ENCODE measurements at places on chromosomes 1 and 21.

DNA sequence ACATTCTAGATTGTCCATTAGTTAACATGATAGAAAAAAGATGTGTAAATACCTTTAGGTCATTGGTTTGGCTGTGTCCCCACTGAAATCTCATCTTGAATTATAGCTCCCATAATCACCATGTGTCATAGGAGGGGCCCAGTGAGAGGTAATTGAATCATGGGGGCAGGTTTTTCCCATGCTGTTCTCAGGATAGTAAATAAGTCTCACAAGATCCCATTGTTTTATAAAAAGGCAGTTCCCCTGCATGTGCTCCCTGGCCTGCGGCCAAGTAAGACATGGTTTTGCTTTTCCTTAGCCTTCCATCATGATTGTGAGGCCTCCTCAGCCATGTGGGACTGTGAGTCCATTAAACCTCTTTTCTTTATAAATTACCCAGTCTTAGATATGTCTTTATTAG, 32.5 kb upstream of the SLC44A5 start:
- DNase-seq = no peak

GRCh38 chr1:242243472-242243871, 244.6 kb upstream of the MAP1LC3C start:
- no peak for DNase-seq

DNA sequence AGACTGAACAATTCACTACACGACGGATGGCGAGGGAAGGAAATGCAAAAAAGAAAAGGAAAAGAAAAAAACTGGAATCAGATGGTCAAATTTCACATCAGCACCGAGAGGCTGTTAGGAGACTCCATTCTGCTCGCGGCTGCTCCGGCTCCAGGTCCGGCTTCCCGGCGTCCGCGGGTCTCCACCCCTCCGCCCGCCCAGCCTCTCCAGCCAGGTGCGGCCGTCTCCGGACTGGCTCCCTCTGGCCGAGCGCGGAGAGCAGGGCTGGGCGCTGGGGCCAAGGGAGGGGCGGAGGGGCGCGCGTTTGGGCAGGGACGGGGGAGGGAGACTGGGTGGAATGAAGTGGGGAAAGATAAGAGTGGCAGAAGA, 332 bp downstream of the KCNJ6 start:
- no peak for DNase-seq

DNA sequence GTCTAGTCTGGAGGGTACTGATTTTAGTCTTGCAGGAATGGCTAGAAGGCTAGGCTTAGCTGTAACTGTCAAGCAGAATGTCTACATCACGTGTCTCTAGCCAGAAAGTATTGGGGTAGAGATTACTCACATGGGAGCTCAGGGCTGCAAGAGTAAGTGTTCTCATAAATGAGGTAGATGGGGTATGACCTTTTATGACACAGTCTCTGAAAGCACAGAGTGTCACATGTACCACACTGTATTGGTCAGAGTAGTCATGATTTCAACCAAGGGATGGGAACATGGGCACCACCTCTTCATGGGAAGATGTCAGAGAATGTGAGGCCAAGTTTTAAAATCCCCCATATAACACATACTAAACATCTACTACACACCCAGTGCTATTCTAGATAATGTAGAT, 2.9 kb downstream of the FYB2 start:
- DNase-seq = no peak

- DNase-seq = no peak
Measured at GRCh38 chr1:60133848-60134247, 60.3 kb upstream of the C1orf87 start.

- peak; percentile 84 for DNase-seq
Measured at GRCh38 chr1:51234721-51235425, 1.2 kb upstream of the RNF11 start.

DNA sequence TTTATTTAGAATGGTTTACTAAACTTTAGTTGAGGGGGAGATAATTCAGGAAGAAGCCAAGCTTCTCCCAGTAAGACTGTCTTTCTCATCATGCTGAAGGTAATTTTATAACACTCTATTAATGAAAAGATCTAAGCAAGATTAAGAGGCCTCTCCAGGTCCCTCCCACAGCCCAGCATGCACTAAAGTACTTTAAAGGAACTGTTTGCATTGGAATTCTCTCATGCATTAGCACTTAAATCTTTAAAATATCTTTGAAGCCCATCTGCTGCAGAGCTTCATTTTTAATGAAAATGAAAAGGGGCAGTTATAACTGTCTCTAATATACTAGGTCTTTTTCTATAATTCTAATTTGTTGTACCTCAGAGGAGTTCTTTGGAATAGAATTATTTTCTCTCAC, 1379.1 kb upstream of the ADGRL4 start:
- no peak for DNase-seq

- DNase-seq = peak; percentile 5
Measured at GRCh38 chr1:42942444-42942843, 16.2 kb downstream of the SLC2A1 start.

DNA sequence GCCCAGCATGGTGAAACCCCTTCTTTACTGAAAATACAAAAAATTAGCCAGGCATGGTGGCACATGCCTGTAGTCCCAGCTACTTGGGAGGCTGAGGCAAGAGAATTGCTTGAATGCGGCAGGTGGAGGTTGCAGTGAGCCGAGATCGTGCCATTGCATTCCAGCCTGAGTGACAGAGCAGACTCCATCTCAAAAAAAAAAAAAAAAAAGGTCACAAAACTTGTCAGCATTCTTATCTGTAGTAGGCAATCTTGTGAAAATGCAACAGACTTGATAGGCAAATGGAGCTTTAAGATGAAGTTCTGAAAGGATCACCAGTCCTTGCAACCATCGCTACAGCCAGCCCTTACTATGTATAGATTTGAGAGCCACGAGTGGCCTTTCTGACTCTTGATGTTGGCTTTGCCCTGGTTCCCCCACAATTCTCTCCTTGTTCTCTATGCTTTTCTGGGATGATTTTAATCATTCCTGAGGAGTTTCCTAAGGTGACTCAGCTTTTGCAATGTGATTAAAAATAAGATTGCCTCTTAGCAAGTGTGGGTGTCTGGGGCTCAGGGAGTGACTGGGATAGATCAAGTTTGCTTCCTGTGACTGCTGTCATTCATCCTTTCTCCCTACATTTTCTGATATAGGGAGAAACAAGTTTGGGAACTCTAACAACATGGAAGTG, 7.1 kb upstream of the MAP1LC3C start:
- DNase-seq = no peak

DNA sequence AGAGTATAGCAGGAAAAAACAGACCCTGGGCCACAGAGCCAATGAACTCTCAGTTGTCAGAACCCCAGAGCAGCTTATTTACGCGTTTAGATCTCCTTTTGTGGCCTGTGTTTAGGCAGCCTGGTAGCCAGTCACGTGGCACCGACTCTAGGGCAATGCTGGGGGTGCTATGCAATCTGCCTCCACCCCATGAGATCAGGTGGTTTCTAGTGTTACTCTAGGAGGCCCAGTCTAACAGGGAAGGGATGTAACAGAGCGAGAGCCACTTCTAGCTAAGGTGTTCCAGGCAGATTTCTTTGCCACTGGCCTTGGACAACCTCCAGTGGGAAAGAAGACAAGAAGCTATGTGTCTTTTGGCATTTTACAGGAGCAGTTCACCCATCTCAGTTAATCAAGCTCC, 12.0 kb upstream of the A3GALT2 start:
- no peak for DNase-seq

- no peak for DNase-seq
Measured at GRCh38 chr21:26107429-26107828, 63.1 kb downstream of the APP start.

GRCh38 chr1:36349241-36349671, 25.8 kb upstream of the EVA1B start:
- DNase-seq = no peak

DNA sequence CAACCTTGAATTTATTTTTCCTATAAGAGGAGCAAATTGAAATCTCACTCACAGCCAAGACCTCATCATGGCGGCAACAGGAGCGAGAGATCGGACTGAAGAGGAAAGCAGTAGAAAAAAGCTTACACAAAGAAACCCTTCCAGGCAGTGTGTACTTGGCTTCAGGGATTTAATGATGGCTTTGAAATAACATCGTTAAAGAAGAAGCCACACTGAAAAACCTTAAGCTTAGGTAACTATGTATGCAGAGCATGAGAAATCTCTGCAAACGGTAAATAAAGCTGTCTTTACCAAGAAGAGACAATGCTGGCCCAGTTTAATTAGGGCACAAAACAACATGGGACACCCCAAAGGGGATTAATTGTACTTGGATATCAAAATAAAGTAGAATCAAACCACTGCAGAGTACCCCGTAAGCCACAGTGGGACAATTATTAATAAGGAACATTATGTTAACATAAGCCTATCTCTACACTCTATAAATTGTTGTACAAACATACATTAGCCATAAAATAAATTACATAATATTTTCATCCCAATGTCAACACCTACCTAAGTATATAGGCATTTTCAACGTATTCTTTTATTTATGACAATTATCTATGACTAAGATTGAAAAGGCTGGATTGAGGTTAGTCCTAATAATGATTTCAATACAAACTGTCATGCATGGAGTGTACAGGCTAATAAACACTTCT, 360.2 kb upstream of the CHRM3 start:
- no peak for DNase-seq

DNA sequence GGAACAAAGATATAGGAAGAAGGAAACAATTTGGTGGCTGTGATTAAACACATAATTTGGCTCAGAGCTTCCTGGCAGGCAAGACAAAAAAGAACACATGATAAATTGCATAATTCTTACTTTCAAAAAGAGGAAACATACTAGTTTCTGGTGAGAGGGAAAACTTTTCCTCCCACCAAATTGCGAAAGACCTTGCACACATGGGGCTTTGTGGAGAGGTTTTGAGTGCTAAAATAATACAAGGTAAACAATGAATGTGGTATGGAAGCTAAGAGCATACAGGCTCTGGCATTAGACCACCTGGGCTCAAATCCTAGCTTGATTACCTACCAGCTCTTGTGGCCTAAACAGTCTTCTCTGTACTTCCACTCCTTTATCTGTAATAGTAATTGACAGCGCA, 140.2 kb upstream of the HOOK1 start:
- DNase-seq = no peak

DNA sequence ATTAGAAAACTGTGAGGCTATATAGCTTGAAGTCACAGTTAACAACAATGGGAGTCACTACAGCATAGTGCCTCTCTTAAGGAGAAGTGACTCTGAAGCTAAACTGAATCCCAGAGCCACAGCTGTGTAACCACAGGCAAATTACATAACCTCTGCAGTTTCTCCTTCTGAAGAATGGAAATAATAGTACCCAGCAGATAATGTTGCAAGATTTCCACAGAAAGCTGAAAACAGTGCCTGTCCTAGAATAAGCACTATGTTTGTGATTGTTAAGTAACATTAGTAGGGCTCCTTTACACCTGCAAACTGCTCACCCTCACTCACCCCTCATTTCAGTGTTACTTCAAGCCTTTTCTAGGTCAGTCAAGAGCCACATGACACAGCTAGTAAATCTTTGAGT, 886.7 kb downstream of the PLA2G4A start:
- DNase-seq = no peak

- DNase-seq = no peak
Measured at GRCh38 chr1:78755986-78756385, 106.4 kb downstream of the IFI44 start.
